CD4-positive, alpha-beta T cell treated with Interferon alpha-2 for 1 hour (primary cell): ENCODE measurements at places on chromosomes 3 and 15.

- DNase-seq = peak; percentile 82
Measured at GRCh38 chr15:67065531-67066005, at the start of gene SMAD3. TSS of gene SMAD3 (plus strand) at chr15:67065602. CDS start at chr15:67066155, 553 bp downstream.

DNA sequence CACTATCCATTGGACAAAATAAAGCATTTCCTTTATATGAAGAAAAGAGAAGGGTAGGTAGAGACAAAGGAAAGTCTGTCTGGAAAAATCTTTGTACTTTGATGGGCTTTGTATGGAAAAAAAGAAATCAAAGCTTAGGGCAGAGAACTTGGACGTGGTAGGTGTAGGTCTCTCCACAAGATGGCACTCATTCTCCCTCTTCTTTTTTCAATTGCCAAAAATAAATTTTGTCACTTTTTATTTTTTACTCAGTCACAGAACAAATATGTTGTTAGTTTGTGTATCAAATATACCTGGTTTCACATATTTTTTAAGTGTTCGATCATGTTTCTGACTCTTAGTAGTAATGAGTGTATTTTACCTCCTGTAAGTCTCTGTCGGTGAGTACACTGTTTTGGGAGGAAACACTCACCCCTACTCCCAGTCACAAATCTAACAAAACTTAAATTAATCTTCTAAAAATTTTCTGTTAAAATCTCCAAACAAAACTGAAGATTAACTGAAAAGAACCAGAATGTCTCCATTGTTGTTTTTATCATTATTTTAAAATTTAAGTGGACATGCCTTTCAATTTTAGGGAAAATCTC, 415.8 kb upstream of the GOLIM4 start:
- no peak for DNase-seq

DNA sequence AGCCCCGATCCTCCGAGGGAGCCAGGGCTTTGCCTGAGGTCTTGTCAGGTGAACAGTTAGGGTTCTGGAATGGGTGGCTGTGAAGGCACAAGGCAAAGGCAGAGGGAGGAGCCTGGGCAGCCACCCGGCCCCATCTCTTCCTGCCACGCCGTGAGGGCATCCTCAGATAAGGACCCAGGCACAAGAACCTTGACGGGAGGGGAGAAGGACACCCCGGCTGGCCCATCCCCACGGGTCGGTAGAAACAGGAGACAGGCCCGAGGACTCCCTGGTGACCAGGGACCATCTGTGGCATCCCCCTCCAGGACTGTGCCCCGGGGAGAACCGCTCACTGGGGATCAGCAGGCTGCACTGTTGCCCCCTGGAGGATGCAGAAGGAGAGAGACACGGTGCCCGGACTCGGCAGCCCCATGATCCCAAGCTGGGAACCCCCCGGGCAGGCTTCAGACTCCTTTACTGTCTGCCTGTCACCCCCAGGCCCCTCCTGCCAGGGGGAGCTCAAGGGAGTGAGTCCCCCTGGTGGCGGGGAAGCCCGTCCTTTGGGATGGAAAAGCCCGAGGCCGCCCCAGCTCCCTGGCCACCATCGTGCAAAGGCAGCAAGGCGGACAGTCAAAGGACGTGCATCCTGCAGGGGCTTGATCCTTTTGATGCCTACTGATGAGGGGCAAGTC, 12.3 kb upstream of the PCSK6 start:
- peak; percentile 33 for DNase-seq

- DNase-seq = no peak
Measured at GRCh38 chr3:80701349-80701748, 933.6 kb upstream of the ROBO1 start.

- no peak for DNase-seq
Measured at GRCh38 chr3:174110761-174111160, 713.2 kb downstream of the NLGN1 start.

- DNase-seq = no peak
Measured at GRCh38 chr3:189685860-189686259, 54.7 kb downstream of the TP63 start.

DNA sequence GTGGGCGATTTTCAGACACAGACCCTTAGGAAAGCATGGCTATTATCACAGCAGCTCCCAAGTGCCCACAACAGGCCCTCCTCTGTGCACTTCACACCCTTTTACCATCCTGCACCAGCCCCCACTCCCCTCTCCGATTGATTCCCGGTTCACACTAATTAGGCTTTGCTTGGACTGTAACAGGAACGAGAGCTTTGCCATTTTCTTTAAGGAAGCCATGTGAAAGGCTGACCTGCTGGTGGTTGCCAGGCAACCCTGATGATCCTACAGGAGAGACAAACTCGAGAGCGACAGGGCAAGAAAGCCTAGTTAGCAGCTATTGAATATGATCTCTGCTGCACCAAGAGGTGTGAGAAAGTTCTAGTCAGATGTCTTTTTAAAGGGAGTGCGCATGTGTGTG, 28.2 kb upstream of the DET1 start:
- DNase-seq = no peak

GRCh38 chr3:88364926-88365325, 215.2 kb downstream of the C3orf38 start:
- no peak for DNase-seq

- DNase-seq = peak; percentile 29
Measured at GRCh38 chr3:69370156-69370883, 15.6 kb downstream of the FRMD4B start.

DNA sequence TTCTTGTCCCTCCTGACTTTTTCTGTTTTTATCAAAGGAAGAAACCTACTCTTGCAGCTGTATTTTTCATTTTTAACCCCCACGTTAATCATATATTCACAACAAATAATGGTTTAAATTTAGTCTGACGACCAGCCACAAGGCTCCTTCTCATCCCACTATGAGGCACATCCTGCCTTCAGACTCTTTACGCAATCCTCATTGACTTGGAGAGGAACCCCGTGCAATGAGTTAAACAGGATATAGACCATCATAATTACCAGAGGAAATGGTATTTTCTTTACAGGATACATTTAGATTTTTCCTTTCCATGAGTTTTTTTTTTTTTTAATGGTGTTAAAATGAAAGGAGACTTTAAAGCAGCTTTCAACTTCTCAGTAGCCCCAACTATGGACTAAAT, 68.5 kb downstream of the WWTR1 start:
- DNase-seq = no peak

- DNase-seq = no peak
Measured at GRCh38 chr3:123422457-123422856, 26.4 kb downstream of the ADCY5 start.

DNA sequence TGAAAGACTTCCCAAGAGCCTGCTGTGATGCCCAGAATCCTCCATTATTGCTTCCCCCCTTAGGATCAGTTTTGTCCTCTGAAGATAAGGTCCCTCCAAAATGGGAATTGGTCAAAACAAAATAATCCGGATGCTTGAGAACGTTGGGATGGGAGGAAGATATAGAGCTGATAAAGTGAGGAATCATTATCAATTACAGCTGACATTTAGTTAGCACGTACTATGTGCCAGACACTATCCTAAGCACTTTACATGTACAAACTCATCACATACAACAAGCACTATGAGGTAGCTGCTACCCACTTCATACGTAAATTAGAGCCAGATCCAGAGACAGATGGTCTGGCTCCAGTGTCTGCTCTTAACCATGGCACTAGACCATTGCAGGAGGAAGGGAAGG, 6.6 kb upstream of the RPP25 start:
- no peak for DNase-seq

GRCh38 chr3:128606094-128606493, 44.5 kb downstream of the RPN1 start:
- no peak for DNase-seq

- DNase-seq = no peak
Measured at GRCh38 chr3:23738944-23739343, 66.8 kb upstream of the UBE2E1 start.

DNA sequence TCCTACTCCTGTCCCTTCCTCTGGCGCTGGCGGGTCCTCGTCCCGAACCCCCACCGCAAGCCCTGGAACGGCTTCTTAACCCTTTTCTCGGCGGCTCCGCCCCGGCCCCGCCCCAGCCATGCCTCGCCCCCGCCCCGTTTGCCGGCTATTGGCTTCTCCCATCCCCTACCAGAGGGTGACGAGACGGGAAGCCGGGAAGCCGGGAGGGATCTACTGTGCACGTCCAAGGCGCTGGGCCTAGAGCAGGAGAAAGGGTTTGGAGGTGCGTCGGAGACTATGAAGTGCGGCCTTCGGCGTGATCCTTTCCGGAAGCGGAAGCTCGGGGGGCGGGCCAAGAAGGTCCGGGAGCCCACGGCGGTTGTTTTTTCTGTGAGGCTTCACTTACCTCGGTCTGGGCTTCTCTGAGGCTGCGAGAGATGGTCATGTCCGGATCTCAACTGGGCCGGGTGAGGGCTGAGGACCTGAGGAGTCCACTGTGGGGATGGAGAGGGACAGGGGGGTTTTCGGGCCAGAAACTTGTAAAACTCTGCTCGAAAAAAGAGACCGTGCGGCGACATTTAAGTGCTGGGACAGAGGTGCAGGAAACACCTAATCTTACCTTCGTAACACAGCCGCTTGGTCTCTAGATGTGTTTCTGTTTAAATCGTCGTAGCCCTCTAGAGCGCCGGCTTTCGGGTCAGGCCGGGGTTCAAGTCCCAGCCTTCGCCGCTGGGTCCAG, 21.4 kb downstream of the ROPN1B start:
- peak; percentile 67 for DNase-seq

- DNase-seq = peak; percentile 36
Measured at GRCh38 chr15:80778964-80779657, at the start of gene CEMIP. TSS of gene CEMIP (plus strand) at chr15:80779370. CDS start at chr15:80873880, 94,510 bp downstream.

DNA sequence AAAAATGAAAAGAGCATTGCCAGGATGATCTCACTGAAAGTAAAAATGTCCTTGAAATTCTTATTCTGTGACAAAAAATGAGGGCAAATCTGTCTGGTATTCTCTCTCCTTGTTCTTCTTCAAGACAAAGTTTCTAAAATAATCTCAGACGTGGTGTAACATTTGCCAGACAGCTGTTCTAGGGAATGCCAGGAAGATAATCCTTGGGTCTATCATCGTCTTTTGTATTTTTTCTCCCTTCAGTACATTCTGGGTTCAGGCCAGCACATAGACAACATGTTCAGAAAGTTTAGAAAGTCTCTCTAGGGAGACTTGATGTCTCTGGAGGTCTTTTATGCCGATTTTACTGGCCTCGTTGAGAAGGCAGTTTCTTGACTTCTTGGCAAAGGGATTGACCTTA, 121.2 kb upstream of the HES1 start:
- no peak for DNase-seq

GRCh38 chr3:124854009-124854408, 33.2 kb downstream of the ITGB5 start:
- DNase-seq = no peak

DNA sequence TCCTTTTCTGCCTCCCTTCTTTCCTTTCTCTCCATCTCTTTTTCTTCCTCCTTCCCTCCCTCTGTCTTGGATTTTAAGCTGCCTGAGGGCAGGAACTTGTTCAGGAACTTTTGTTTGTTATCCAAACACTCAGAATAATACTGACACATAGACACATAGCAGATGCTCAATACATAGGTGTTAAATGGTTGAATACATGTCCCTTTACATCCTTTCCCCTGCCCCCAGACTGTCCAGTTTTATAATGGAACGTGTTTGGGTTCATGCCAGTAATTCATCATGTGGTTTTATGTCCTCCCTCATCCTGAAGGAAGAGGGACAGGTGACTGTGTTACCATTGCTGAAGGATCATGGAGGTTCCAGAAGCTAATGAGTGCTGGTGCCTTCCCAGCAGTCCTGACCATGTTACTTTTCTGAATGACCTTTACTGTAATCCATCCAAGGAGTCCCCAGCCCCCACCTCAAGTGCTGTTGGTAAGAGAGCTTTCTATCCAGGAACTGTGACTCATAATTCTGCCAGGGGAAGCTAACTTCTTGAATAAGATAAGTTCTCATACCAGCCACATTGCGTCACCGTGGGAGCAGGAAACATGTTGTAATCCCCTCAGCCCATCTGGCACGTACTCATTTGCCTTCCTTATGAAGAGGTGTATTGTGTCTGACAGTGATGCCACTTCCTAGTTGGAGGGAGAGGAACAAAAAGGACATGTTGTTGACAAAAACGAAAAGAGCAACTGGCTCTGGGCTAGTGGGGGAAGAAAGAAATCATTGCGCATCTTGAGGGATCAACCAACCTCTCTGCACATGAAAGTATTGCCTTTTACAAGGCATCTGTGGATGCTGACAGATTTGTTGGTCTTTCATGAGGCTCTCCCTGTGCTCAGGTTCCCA, 52.4 kb downstream of the IL1RAP start:
- DNase-seq = peak; percentile 84

DNA sequence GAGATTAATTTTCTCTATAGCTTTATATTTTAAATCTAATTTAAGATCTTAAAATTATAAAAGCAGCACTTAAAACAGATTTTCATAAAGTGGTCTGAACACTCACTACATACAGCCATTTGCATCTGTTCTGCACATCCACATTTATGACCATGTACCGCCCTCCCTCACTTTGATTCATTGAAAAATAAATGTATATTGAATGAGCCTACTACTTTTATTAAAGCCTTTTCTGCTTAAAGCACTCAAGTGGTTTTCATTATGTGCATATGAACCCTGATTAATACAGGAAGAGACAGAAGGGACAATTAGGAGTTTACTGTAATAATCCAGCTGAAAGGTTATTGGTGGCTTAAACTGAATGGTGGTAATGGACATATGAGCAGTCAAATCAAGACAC, 129.4 kb downstream of the DLG1 start:
- no peak for DNase-seq

DNA sequence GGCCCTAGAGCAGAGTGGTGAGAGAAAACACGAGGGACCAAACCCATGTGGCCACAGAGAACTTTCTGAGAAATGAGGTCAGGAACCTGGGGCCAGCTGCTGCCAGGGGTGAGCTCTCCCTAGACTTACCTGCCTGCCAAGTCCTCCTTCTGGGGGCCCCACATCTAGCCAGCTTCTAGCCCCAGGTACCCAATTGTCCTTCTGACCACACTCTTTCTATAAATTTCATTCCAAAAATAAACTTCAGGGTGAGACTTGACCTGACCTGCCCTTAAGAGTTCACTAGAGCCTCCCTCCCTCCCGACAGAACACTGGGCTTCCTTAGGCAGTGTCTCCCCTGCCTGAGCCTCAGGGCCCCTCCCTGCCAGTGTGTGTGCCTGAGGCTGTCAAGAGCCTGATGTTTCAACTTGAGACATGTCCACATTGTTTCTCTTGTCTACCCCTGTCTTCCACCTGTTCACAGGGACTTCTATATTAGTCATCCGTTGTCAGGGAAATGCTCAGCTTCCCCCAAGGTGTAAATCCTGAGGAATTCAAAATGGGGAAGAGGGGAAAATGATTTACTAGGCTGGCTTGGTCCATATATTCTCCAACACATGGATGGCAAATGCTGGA, 312.8 kb upstream of the TLE3 start:
- DNase-seq = no peak

- no peak for DNase-seq
Measured at GRCh38 chr3:114005481-114005880, 50.8 kb downstream of the CCDC191 start.

- no peak for DNase-seq
Measured at GRCh38 chr3:66464512-66464894, 36.3 kb downstream of the LRIG1 start.
